ENCODE measurements at places on chromosomes 5 and 9.

DNA sequence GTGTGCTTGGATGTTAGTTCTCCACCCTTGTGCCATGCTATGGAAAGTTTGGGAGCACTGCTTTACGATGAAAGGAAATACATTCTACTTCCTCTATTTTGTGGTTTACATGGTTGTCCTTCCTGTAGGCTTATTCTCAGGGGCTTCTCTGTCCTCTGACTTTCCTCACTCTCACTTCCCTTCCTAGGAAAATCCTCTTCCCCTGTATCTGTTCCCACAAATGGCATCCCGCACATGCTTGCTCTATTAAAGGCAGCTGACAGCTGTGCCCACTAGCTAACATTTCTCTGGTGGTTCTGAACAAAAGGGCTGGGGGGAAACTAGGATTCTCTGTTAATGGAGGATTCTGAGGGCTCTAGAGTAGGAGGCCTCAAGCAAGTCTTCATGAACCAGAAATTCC lies 52.4 kb downstream of the FAM170A start:
- no peak for DNase-seq

- no peak for DNase-seq
Measured at GRCh38 chr9:3271157-3271556, 254.6 kb downstream of the RFX3 start.

GRCh38 chr9:111298731-111299598 lies 31.1 kb downstream of the OR2K2 start:
- peak; percentile 76 for DNase-seq

DNA sequence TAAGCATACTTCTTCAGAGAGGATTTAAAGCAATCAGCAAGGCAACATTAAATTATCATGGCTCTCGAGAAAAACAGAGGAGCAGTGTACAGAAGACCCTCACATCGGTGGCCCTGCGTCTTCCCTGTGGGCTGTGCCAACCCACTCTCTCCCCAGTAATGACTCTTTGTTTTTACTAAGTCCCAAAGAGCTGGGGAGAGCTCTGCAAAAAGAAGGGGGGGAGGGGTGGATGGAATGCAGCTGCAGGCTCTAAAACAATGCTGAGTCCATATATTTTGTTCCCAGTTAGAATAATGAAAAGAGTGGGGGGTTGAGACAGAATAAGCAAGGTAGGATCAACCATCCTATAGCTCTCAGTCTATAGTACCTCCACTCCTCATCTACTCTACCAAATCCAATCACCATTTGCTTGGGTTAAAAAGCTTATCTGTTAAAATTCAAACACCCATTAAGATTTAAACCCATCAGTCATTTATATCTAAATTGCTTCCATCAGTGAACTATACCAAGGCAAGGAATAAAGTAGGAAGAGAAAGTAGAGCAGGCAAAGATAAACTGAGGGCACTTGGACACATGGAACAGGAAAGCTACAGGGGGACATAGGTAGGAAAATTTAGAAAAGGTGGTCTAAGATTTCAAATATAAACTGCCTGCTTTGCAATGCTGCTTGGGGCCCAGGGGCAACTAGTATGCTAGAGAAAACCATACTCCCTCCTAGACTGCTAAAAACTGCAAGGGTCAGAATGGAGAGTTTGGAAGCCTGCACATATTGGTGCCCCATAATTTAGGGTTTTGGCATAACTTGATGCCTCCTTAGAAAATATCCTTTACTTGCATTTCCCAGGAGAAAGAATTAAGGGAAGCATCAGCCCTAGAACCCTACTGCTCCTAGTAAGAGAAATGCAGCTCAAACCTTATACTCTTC lies 20.6 kb downstream of the ELL2 start:
- peak; percentile 62 for DNase-seq

DNA sequence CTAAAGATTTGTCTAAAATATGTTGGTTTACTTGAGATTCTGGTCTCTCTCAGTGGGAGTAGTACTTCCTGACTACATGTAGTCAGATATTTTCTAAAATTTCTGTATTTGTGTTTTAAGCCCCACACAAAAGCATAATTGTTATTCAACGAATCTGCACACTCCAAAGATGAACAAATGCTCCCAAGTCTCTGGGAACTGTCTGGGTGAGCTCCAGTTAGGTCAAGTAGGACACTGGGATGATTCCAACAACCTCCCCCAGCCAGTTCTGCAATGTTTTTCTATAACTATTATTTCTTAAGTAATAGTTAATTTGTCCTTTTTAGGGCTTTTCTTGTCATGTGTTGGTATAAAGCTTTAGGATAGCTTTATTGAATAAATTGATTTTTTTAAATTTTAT lies 174.6 kb downstream of the FAM174A start:
- no peak for DNase-seq

GRCh38 chr9:2818804-2819121 lies 25.1 kb downstream of the PUM3 start:
- DNase-seq: no peak

DNA sequence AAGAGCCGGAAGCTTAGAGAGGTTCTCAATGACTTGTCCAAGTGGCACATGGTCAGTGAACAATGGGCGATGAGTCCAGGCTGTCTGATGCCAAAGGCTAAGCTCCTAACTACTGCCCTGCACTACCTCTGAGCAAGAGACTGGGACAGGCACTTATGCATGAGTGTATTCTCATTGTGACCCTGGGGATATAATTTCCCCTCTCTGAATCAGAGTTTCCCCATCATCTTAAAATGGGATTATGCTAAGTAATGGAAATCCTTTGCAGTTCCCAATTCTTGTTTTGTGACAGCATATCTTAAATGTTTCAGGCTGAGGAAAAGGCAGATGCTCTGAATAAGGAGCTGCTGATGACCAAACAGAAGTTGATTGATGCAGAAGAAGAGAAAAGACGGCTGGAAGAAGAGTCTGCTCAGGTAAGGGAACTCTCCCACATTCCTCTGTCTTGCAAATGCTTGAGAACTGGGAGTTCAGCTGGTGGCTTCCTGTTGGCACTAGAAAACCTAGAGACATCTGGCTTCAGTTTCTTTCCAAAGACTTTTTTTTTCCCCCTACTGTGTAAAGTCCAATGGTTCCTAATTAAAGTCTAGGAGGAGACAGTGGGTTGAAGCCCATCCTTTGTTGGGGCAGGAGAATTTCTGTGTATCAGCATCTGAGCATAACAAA lies 64.1 kb downstream of the GPR21 start:
- no peak for DNase-seq

- DNase-seq: peak; percentile 8
Measured at GRCh38 chr5:8560776-8561175, 691.8 kb downstream of the MTRR start.

DNA sequence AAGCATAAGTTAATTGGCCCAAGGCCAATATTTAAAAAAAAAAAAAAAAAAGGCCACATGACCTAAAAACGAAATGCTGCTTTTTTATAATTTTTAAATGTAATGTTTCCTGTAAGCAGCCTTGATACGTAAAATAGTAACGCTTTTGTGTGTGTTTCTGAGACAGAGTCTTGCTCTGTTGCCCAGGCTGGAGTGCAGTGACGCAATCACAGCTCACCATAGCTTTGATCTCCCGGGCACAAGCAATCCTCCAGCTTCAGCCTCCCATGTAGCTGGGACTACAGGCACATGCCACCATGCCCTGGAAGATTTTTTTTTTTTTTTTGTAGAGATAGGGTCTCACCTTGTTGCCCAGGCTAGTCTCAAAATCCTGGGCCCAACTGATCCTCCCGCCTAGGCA lies 179.9 kb downstream of the EDIL3 start:
- DNase-seq: no peak

DNA sequence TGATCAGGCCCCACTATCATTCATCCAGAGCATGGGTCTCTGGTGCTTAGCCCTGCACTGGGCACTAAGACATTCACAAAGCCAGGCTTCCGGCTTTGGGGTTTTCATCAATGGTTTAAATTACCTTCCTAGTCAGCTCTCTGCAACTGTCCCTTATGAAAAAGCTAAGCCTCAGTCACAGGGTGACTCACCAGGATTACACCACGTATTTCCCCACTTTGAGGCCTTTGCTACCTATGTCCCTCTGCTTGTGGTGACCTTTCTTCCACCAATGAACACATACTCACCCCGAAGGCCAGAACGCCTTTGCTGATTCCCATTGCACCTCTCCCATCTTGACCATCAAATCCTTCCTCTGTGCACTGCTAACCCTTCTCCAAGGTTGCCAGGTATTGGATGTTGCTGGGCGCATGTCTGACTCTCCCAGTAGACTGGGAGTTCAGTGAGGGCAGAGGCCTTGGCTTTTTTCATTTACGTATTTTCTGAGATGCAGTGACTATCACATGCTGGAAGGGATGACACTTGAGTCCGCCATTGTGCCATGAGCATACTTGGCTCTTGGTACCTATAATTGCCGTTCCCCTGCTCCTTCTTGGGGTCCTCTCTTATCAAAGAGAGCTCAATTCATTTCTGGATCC lies 58.7 kb upstream of the TNFSF8 start:
- no peak for DNase-seq

DNA sequence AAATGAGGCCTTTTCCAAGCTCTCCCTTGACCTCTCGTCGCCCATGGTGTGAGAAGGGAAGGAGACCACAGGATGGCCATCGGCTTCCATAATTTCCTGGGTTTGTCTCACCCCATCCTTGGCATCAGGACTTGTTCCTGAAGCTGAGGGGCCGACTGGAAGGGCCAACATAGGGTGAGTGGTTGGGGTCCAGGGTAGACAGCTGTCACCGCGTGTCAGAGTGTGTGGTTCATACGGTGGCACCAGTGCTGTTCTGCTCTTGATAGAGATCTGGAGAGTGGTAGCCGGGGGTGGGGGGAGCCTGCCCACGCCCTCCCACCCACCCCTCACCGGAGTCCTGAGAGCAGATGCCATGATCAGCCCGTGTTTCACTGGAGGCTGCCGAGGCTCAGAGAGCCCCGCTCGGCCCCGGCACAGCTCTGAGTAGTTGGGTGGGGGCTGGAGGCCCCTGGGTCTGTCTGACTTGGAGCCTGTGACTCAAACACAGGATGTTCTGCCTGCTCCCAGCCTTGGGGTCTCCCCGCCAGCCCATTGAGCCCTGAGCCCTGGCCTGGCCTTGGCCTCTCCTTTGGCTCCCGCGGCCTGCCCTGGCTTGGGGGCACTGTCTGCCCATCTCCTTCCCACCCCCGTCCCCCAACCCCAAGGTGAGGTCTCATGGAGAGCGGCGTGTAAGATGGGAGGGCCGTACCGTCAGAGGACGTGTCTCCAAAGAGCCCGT lies 53.1 kb upstream of the IER5L start:
- no peak for DNase-seq

- DNase-seq: peak; percentile 18
Measured at GRCh38 chr5:106097340-106097739, 1573.4 kb downstream of the EFNA5 start.

- no peak for DNase-seq
Measured at GRCh38 chr5:66658516-66658915, 62.3 kb downstream of the MAST4 start.

GRCh38 chr9:132068605-132069004 lies 11.1 kb downstream of the MED27 start:
- DNase-seq: no peak

- DNase-seq: no peak
Measured at GRCh38 chr5:2014058-2014610, 131.4 kb upstream of the IRX4 start.

DNA sequence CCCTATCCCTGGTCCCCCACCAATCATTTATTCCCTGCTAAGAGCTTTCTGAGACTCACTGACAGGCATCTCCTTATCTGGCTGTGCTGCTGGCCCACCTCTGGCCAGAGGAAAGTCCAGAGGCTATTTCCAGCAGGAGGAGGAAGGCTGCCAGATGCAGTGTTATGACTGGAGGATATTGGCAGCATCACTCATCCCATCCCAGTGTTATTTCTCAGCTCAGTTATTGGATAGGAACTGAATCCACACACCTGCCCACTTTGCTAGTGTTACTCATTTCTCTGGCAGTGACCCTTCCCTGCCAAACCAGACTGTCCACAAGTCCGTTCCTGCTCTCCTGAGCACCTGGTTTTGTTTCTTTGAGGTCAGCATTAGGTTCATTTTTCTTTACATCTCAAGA lies 228.2 kb downstream of the GRIA1 start:
- DNase-seq: no peak

Measured in fibroblast of skin of scalp (primary cell).